ENCODE measurements at places on chromosomes 13 and 19. TPM values are rescaled to one million over a fixed set of nuclear protein-coding genes. Genes with fewer than 3 reads are reported as not detected.

Gene ZNF99
- under 0.01 TPM for total RNA-seq

Gene ZNF737
- total RNA-seq, result 14.1 TPM

Gene ARGLU1
- total RNA-seq, result 32.4 TPM

Gene ZNF772
- 15.1 TPM for total RNA-seq

Gene IL11
- not detected for total RNA-seq

Gene KL
- 2.6 TPM for total RNA-seq

Gene PDCD5
- total RNA-seq, result 37.1 TPM

Gene PRX
- 8.4 TPM for total RNA-seq

Gene LNX2
- total RNA-seq, result 4.2 TPM

Gene C19orf67
- not detected for total RNA-seq

Gene ZNF723
- not detected for total RNA-seq

Gene MAMSTR
- 5.2 TPM for total RNA-seq

Gene TPTE2
- not detected for total RNA-seq

Gene HCN2
- total RNA-seq, result not detected

Gene KLK4
- not detected for total RNA-seq

Gene IGSF23
- not detected for total RNA-seq

Gene PGLYRP1
- 2.1 TPM for total RNA-seq

Gene PSG11
- total RNA-seq, result 0.52 TPM

Gene PTBP1
- total RNA-seq, result 50.1 TPM

Gene ODAD3
- total RNA-seq, result not detected

Gene NLRP11
- under 0.01 TPM for total RNA-seq

Gene BRME1
- 1.6 TPM for total RNA-seq

Gene ZNF738
- total RNA-seq, result 15.7 TPM

Gene SELENOV
- total RNA-seq, result not detected

Gene IGFL3
- not detected for total RNA-seq

Gene CYP2A7
- total RNA-seq, result not detected

Gene IQCN
- 0.52 TPM for total RNA-seq

Gene ADAMTS10
- 18.8 TPM for total RNA-seq

Gene C19orf33
- total RNA-seq, result not detected

Gene C3
- total RNA-seq, result 71.5 TPM

Gene KIR2DL4
- not detected for total RNA-seq

Gene AXL
- 35.0 TPM for total RNA-seq

Gene ZNF154
- 7.3 TPM for total RNA-seq

Gene CXCL17
- not detected for total RNA-seq

Gene BEST2
- total RNA-seq, result not detected

Gene PRODH2
- not detected for total RNA-seq

Gene MBD3L5
- total RNA-seq, result not detected

Gene C19orf85
- total RNA-seq, result not detected

Gene CEACAM3
- not detected for total RNA-seq

Gene FXYD1
- 45.4 TPM for total RNA-seq

Gene LILRB3
- 4.2 TPM for total RNA-seq

Gene ZNF614
- 7.8 TPM for total RNA-seq
